ENCODE measurements at places on chromosomes 2 and 18.

GRCh38 chr2:118122594-118123281, 34.5 kb downstream of the INSIG2 start:
- DNase-seq: no peak

- no peak for DNase-seq
Measured at GRCh38 chr18:11029021-11029420, 120.3 kb downstream of the PIEZO2 start.

DNA sequence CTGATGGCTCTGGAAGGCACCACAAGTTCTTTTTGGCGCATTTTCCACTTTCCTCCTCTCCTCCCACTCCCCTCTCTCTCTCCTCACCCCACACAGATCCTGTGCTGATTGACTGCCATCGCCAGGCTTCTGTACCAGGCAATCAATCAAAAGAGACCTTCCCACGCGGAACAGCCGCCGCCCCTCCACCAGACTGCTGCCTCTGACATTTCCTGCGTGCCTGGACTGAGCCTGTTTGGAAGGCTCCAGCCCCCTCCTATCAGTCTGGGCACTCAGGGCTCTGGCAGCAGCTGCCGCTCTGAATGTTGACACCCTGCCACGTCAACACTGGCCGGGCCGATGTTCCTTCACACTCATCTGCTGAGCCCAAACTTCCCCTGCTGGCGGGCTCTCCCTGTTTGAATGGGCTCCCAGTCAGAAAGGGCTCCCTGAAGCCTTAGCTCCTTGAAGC, 467.7 kb downstream of the EPHA4 start:
- DNase-seq: peak; percentile 92

GRCh38 chr2:86314125-86314524, 23.3 kb downstream of the REEP1 start:
- DNase-seq: no peak

DNA sequence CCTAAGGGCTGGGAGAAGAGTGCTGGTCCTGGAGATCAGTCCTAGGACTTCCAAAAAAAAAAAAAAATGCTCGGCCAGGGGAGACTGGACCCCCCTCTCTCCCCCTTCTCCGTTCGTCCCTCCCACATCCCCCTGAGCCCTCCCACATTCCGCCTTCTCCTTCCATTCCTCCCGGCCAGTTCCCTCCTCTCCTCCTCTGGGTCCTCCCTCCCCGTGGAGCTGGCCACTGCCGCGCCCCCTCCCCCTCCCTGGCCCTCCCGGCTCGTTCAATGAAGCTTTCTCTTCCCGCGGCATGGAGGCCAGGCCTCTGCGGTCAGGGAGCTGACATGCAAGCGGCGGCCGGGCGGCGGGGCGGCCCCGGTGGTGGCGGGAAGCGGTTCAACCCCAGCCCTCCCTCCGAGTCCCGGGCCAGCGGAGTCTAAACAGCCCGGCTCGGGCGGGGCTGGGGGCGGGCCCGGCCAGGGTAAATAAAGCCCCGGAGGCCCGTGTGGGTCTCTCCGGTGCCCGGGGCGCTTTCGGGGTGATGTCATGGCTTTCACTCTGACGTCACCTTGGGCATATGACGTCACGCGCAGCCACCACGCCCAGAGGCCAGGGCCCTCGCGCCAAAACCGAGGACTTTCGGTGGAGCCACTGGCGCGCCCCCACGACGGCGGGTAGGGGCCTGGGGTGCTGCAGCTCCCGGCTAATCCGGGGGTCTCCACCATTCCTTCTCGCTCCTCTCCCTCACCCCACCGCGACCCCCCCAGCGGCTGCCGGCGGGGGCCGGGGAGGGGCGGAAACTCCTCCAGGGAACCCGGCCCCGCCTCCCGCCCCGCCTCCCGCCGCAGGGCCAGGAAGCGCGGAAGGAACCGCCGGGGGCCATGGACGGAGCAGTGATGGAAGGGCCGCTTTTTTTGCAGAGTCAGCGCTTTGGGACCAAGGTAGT, at the start of the genes DOK1 and LOXL3:
TSS of gene DOK1 (plus strand) at position 829 of the 928 bp plus-strand sequence. CDS start at position 864, 35 bp downstream.
TSS of gene LOXL3 (minus strand) at position 51 of the 928 bp plus-strand sequence. CDS start 1,308 bp downstream, outside the sequence.
- peak; percentile 95 for DNase-seq

GRCh38 chr2:26982102-26982742, 11.8 kb downstream of the MAPRE3 start:
- peak; percentile 75 for DNase-seq
